Calu3 (cell line): ENCODE measurements at places on chromosomes 16 and 17.
A peak's percentile ranks its signal among the peaks of the same experiment; 100 is the strongest.

DNA sequence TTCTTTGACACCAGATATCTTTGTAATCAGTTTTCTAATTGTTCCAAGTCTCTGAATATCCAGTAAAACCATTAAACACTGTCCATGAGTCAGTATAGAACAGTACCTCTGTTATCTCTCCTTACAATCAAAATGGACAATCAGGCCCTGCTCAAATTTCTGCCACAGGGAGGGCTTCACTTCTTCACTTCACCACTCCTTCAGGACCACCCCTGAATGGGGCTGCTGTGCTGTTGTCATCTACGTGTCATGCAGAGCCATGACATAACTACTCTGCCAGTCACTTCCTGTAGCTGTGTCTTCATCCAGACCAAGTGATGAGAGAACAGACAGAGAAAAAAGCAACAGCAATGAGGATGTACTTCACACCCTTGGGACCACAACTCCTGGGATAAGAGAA, 116.9 kb downstream of the TANC2 start:
- no peak for DNase-seq

- DNase-seq, result peak; percentile 65
These were observed 88.3 kb upstream of the GSE1 start for GRCh38 chr16:85524630-85525419.

- DNase-seq, result no peak
These were observed 31.0 kb downstream of the POLR3E start for GRCh38 chr16:22328081-22328725.

- DNase-seq, result no peak
These were observed 5.7 kb upstream of the KRT13 start for GRCh38 chr17:41511116-41511515.

- DNase-seq, result no peak
These were observed 3.7 kb downstream of the NCOR1 start for GRCh38 chr17:16211590-16211989.

- peak; percentile 72 for DNase-seq
These were observed 75.3 kb upstream of the AMZ2 start for GRCh38 chr17:68172461-68172954.

DNA sequence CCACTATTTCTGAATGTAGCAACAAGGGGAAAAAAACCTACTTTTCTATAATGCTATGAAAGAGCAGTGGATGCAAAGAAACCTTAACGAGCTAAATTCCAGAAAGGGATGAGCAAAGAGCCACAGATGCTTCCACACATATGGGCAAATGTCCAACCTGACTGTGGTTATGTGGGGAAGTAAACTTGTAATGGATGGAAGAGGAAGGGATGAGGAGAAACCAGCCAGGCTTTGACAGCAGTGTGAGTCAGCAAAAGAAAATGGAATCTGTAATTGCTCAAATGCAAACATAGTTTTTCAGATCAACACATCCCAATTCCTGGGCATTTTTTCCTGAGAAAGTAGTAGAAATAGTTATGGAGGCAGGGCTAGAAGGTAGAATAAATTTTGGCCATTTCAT, 204.8 kb upstream of the CPHXL start:
- DNase-seq, result no peak

GRCh38 chr17:30207655-30208054, 27.8 kb downstream of the SLC6A4 start:
- DNase-seq, result no peak

- DNase-seq, result no peak
These were observed 10.7 kb downstream of the GINS2 start for GRCh38 chr16:85678016-85678415.

GRCh38 chr17:75850928-75851692, 4.0 kb downstream of the WBP2 start:
- DNase-seq, result no peak

GRCh38 chr17:44830359-44831288, 537 bp upstream of the GJC1 start:
- DNase-seq, result peak; percentile 59

GRCh38 chr17:266701-267667, 85.5 kb upstream of the DOC2B start:
- DNase-seq, result no peak

DNA sequence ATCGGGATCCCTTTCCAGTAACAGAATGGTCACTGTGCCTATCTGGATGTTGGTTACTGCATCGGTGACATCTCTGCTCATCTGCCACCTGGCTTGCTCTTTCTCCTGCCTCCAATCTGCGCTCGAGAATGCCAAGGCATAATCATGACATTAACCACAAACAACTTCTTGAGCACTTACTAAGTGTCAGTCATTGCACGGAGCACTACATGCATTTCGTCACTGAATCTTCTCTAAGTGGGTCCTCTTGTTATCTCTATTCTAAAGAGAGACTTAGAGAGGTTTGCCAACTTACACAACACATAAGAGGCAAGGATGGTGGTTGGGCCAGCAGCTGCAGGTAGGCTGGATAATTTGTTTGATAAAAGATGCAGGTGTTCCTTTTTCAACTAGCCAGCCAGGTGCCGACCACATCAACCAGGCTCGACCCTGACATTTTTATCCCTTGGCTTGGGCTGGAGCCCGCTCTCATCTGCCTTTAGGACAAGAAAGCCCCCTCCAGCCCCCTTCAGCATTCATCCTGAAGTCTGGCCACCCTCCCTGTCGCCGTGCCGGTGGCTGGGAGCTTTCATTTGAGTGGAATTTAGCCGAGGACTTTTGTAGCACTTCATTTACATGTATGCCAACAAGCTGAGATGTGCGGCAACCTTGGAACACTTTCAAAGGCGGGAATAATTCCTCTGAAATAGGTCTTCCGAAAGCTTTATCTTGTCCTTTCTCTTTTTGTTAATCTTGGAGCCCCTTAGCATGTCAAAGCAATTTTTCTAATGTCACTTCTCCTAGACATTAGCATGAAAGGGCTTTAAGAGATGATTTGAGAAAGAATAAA, 89.3 kb upstream of the NKD1 start:
- no peak for DNase-seq

- no peak for DNase-seq
These were observed 193.0 kb upstream of the ZFHX3 start for GRCh38 chr16:73240920-73241319.

- peak; percentile 58 for DNase-seq
These were observed 4.2 kb upstream of the CRK start for GRCh38 chr17:1460233-1460632.

DNA sequence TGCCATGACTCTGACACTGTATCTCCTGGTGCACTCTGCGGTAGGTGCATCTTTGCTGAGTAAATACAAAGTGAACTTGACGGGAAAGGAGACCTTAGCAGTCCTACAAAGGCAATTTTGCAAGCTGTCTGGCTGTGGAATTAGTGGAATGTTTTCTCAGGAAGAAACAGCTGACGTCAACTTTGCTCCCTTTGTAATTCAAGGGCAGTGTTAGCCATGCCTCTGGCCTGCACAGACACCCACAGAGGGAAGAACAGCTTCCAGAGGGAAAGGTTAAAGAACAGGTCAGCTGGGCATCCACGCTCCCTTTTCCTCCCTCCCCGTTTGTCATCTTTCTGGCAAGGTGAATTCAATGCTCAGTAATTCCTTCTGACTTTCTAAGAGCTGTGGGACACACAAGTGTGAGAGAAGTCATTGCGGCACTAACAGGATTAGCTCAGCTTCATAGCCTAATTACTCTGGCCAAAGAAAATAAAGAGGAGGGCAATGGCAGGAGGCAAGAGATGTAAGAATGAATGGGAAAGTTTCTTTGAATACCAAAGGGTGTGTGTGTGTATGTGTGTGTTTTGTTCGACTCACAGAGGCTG, 476.9 kb upstream of the GOT2 start:
- no peak for DNase-seq

DNA sequence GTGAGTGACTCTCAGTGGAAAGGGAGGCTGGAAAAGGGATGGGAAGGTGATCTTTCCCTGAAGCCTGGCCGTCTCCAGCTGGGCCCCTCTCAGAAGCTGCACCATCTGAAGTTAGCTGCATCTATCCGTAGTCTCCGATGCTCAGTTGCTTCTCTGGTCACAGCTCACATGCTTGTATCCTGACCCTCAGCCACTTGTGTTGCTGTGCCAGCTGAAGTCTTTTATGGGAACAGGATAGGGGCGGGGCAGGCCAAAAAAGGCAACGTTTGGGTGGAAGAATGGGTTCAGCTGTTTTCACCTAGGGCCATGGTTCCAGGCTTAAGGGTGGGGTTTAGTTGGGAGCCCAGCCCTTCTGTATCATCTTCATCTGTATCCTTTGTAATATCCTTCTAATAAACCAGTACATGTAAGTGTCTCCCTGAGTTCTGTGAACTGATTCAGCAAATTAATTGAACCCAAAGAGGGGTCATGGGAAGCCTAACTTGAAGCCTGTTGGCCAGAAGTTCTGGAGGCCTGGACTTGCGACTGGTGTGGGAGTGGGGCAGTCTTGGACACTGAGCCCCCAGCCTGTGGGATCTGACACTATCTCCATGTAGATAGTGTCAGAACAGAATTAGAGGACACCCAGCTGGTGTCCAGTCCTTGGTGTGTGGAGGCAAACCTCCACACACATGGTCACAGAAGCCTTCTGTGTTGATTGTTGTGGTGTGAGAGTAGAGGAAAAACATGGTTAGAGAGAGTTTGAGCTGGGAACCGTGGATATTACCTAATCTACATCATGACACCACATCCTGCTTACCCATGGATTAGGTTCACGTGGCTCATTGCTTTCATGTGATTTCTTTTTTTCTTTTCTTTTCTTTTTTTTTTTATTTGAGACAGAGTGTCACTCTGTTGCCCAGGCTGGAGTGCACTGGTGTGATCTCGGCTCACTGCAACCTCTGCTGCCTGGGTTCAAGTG, 49.3 kb upstream of the FBXO47 start:
- no peak for DNase-seq

DNA sequence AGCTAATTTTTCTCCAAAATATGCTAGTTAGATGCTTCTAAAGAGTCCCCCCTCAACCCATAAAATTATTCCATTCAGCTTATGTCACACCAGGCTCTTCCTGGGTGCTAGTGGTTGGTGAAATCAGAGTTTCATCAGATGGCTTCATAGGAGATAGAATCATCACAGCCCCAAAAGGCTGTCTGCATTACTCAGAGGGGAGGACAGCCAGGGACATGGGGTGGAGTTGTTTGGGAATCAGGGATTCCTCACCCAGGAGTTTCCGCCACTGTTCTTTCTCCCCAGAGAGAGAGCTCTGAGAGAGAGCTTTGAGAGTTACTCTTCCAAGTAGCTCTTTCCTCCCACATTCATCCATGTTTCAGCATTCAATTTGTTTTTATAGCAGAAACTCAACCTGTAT, 288 bp upstream of the KRT34 start:
- DNase-seq, result no peak

DNA sequence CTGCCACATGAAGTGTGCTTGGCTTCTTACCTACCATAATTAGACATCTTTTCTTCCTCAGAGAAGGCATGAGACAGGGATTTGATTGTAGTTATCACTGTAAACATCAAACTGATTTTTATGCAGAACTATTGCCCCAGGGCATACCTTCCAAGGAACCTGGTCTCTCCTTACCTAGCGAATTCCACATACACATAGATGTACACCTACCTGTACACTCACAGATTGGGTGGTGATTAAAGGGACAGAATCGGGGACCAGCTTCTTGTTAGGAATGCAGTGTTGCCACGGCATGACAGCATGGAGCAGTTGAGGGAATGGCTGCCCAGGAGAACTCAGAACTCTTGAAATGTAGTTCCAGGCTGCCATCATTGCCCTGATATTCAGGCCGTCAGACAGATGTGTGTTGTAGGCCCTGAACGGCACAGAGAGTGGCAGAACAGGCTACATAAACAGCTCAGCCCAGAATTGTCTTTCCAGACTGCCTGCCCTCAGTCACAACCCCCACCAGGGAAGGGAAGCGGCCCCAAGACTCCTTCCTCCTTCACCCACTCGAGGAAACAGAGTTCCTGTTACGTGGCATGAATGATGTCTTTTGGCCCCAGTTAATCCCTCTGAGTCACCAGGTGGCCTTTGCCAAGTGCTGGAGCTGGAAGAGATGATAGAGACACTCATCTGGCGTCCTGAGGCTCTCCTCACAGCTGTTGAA, 17.8 kb upstream of the NAGLU start:
- DNase-seq, result peak; percentile 85

GRCh38 chr16:10835281-10835931, 16.8 kb upstream of the TVP23A start:
- DNase-seq, result no peak

DNA sequence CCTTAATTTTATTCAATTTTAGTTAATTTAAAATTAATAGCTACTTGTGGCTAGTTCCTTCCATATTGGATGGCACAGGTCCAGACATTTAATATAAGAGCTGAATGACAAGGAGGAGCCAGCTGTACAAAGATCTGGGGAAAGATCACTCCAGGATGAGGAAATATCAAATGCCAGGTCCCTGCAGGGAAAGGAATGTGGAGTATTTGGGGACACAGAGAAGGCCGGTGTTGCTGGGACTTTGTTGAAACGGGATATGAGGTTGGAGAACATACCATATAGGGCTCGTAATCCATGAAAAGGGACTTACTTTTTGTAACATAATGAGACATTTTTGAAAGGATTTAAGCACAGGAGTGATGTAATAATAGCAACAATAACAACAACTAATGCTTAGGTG, 426.8 kb downstream of the HS3ST4 start:
- no peak for DNase-seq

DNA sequence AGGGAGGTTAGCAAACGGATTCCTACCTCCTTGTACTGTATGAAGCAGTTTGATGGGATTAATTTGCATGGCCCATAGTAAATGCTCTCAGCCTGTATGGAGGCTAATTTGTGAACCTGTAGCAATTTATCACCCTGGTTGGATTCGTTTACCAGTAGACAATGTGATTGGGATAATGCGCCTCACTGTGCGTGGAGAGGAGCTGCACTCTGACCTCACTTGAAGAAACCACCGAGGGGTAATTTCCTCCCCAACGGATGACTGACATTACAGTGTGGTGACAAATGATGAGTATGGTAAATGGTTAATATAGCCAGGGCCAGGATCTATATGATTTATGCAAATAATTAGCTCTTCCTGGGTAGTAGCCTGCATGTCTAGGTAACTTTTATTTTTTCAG, 479.1 kb upstream of the RBFOX1 start:
- DNase-seq, result no peak

- DNase-seq, result no peak
These were observed 17.6 kb downstream of the ACSF3 start for GRCh38 chr16:89111263-89111662.

DNA sequence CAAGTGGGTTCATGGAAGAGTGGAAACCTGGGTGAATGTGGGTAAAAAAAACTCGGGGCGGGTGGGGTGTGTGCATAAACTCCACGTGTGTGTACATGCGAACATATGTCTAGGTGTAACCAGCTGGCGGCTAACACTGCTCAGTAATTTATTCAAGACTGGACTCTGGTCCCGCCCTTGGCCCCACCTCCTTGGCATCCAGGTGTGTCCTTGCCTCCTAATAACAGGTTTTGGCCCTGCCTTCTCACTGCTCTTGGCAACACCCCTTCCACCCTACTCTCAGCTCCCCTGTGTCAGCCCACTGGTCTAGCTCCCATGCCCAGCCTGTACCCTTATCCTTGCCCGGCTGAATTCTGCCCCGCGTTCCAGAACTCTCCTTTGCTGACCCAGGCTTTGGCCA, 8.3 kb downstream of the FLII start:
- DNase-seq, result no peak

GRCh38 chr16:23691483-23692189, 12.9 kb downstream of the PLK1 start:
- DNase-seq, result no peak
